ENCODE measurements at places on chromosomes 12 and 14.

- DNase-seq = no peak
Observed at GRCh38 chr14:57464008-57464730, 29.5 kb downstream of the CCDC198 start.

DNA sequence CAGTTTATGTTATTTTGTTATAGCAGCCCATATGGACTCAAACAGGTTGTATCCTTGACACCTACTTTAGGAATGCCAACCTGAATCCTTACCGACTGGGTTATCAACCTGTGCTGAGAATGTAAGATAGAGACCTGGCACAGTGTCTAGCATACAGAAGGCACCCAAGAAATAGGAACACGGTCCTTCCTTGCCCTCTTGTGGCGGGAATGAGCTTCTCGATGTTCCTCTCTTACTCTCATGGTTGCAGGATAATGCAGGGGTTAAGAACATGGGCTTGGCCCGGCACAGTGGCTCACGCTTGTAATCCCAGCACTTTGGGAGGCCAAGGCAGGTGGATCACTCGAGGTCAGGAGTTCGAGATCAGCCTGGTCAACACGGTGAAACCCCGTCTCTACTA, 6.5 kb downstream of the C12orf43 start:
- no peak for DNase-seq

GRCh38 chr14:54424479-54424901, 16.7 kb downstream of the CNIH1 start:
- DNase-seq = no peak

DNA sequence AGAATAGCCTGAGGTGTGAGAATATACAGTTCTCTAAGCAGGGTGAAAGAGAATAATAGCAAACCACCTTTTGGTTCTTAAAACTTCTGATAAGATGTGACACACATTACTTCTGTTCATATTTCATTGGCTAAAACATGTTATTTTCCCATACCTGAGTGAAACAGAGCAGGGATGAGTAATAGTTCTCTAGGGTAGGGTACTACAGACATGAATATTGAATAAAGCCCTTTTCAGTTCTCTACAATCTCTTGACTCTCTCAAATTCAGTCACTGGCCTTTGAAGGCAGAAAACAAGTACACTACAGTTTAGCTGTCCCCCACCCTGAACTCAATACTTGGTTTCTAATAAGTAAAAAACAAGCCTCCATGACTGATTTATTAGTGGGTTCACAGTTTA, 454.1 kb upstream of the MDGA2 start:
- no peak for DNase-seq

DNA sequence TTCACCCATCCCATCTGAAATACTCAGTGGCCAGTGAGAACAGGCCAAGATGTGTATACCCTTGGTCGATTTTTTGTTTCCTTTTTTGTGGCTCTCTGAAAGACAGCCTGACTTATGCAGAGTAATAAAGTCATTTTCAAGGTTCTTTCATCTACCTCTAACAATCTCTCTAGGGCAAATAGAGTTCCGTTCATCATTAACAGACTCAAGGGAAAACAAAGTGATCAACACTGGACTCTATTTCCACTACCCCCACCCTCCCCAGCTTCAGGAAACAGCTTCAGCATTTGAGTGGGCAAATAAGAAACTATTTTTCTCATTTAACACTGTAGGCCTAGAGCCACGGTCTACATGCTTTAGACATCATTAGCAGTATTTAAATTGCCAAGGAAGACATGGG, 15.9 kb downstream of the PRKAB1 start:
- no peak for DNase-seq

- DNase-seq = peak; percentile 13
Observed at GRCh38 chr12:50062728-50063460, 5.5 kb downstream of the ASIC1 start.

DNA sequence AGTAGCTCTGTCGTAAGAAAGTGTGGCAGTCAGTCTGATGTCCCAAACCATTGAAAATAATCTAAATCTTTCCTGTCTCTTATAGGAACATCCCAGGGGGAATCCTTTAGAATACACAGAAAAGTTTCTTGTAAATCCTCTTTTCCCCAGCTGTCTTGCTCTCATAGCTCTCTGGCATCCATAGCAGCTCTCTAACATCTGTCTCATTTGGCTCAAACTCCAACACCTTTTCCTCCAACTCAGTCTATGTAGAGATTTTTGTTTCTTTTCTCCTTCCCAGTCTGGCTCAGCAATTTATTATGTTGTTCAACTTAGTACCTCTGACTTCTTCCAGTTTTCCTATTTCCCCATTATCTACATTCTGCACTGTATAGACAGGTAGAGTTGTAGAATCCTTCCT, 84.4 kb upstream of the NEDD1 start:
- DNase-seq = no peak

GRCh38 chr12:27899151-27899661, 73.3 kb downstream of the PTHLH start:
- peak; percentile 30 for DNase-seq

- DNase-seq = no peak
Observed at GRCh38 chr12:124893792-124894516, 20.5 kb downstream of the UBC start.

- peak; percentile 0 for DNase-seq
Observed at GRCh38 chr14:24576182-24576581, at the start of gene CTSG. CTSG (minus strand) TSS chr14:24576250; CDS start chr14:24576223, 27 bp downstream.

DNA sequence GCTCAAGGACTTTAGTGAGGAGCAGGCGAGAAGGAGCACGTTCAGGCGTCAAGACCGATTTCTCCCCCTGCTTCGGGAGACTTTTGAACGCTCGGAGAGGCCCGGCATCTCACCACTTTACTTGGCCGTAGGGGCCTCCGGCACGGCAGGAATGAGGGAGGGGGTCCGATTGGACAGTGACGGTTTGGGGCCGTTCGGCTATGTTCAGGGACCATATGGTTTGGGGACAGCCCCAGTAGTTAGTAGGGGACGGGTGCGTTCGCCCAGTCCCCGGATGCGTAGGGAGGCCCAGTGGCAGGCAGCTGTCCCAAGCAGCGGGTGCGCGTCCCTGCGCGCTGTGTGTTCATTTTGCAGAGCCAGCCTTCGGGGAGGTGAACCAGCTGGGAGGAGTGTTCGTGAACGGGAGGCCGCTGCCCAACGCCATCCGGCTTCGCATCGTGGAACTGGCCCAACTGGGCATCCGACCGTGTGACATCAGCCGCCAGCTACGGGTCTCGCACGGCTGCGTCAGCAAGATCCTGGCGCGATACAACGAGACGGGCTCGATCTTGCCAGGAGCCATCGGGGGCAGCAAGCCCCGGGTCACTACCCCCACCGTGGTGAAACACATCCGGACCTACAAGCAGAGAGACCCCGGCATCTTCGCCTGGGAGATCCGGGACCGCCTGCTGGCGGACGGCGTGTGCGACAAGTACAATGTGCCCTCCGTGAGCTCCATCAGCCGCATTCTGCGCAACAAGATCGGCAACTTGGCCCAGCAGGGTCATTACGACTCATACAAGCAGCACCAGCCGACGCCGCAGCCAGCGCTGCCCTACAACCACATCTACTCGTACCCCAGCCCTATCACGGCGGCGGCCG, 1.1 kb downstream of the PAX9 start:
- peak; percentile 25 for DNase-seq

- no peak for DNase-seq
Observed at GRCh38 chr14:100150932-100151587, 8.4 kb downstream of the DEGS2 start.

GRCh38 chr14:104087505-104087904, 2.0 kb downstream of the ASPG start:
- DNase-seq = no peak

DNA sequence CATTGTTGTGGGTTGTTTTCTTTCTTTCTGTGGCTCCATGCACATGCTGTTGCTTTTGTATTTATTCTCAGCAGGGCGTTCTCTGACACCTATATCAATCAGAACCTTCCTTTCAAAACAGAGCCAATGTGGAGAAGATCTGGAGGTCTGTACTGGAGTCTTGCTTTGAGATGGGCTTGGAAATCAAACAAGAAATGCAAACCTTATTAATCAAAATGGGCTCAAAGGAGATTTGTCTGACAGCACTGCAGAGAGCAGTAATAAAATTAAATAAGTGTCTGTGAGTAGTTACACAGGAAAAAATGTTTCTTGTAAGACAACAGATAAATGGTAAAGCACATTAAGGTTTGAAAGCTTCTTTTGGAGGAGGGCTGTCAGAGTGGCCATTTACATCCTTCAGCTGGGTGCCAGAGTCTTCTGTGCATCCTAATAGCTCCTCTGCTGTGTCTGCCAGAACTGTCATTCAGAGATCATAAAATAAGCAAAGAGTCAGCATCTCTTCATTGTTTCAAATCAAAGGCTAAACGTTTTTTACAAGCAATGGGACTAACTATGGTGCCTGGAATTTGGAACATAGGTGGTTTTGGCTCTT, 414.3 kb downstream of the NAV3 start:
- no peak for DNase-seq

DNA sequence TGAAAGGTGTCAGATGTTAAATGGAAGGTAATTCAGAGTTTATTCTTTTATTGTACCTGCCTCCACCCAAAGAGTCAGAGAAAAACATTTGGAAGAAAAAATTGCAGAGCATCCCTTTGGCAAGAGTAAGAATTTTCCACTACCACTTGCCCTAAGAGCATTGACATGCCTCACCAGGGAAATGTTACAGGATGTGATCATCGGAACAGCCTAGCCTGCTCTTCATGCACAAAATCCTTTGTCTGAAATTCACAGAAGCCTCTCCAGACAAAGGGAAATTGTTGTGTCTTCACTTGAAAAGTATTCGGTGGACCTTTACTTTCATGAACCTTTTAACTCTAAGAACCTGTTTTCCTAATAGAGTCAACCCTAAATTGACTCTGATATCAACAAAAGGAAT, 36.9 kb downstream of the ATP2A2 start:
- DNase-seq = no peak

- DNase-seq = no peak
Observed at GRCh38 chr12:58395056-58395455, 453.7 kb downstream of the ATP23 start.

- no peak for DNase-seq
Observed at GRCh38 chr12:82968631-82969367, 282.1 kb downstream of the TMTC2 start.
